ENCODE measurements at places on chromosomes 5 and 9.
A peak's percentile ranks its signal among the peaks of the same experiment; 100 is the strongest.

DNA sequence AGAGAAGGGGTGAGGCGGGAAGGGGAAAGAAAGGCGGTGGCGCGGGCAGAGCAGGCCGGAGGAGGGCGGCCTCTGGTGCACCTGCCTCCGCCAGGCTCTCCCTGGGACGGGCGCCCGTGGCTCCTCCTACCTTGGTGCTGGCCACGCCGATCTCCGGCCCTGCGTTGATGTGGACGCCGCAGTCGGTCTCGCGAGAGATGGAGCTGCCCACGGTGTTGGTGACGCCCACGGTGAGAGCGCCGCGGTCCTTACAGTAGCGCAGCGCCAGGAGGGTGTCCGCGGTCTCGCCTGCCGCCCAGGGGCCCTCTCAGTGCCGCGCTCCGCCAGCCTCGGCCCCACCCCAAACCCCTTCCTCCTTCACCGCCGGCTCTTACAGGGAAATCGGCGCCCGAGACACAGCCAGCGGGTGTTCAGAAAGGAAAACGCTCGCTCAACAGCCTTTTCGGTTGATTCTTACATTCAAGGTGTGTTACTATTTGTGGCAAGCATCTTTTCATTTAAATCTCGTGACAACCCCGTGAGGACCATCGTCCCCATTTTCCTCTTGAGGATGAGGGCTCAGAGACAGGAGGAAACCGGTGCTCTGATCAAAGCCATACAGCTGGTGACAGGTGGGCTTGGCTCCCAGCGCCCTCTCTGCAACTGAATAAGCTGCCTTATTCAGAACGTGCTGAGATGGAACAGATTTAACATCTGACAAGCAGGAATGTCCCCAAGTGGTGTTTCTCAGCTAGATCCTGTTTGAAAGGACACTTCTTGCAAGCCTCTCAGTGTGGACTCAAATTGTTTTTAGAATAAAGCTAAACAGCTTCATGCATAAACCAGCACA lies 22.0 kb upstream of the MAPK9 start:
- DNase-seq, result no peak

DNA sequence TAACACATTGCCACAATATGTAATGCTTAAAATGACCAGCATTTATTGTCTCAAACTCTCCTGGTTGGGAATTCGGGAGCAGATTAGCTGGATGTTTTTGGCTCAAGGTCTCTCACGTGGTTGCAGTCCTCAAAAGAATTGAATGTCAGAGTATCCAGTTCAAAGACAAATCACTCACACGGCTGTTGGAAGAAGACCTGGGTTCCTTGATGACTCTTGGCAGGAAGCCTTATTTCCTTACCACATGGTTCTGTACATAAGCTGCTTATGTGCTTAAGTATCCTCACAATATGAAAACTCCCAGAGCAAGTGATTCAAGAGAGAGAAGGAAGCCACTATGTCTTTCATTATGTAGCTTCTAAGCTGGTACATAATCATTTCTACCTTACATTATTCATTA lies 230.3 kb upstream of the PTPRD start:
- no peak for DNase-seq

- no peak for DNase-seq
Measured at GRCh38 chr9:89077519-89077918, 86.3 kb downstream of the S1PR3 start.

- no peak for DNase-seq
Measured at GRCh38 chr9:37951671-37952449, 47.9 kb upstream of the SLC25A51 start.

DNA sequence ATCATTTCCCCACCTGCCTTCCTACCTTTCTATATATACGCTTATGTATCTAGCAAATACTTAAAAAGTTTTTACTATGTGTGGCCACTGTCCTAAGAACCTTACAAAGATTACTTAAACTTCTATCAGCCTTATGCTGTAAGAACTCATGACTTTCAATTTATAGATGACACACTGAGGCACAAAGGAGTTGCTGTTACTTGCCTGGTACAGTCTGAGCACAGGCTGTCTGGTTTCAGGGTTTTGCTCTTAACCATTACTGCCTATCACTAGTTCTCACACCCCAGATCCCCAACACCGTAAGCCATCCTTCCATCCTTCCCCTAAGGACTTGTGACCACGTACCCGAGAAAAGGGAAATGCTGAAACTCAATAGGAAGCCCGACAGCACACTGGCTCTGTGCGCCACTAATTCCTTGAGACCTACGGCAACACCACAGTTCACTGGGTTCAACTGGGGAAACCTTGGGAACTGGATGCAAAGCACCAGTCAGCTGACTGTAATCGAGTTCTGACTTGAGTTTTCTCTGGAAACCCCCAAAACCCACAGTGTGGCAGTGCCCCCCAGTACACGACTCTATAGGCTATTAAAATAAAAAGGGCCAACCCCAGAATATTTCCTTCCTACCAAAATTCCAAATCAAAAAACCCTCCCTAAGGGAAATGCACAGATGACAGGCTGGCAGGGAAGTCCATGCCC lies 56.0 kb downstream of the AUH start:
- no peak for DNase-seq

DNA sequence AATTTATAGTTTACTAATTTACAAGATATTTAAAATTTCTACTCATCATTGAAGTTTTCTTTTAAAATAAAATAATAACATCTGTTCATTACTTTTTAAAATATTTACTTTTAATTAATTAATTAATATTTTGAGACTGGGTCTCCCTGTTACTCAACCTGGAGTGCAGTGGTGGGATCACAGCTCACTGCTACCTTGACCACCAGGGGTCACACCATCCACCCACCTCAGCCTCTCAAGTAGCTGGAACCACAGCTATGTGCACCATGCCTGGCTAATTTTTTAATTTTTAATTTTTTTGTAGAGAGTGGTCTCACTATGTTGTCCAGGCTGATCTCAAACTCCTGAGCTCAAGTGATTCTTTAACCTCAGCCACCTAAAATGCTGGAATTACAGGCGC lies 1013.6 kb downstream of the CDH9 start:
- DNase-seq, result no peak

DNA sequence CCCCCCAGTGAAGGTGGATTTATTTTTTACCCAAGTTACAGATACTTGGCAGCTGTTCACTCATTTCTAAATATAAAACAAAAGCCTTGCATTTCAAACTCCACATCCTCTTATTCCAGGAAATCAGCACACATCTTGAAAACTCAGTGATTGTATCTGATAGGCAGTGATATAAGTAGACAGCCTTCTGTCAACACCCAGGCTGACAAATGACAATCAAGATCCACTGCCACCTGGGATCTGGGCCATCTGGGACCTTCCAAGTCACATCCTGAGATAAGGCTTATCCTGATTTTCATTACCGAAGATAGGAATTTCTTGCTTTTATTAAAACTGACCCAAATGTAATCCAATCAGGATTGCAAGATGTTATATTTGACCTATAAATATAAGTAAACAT lies 201.3 kb upstream of the PUM3 start:
- DNase-seq, result no peak

DNA sequence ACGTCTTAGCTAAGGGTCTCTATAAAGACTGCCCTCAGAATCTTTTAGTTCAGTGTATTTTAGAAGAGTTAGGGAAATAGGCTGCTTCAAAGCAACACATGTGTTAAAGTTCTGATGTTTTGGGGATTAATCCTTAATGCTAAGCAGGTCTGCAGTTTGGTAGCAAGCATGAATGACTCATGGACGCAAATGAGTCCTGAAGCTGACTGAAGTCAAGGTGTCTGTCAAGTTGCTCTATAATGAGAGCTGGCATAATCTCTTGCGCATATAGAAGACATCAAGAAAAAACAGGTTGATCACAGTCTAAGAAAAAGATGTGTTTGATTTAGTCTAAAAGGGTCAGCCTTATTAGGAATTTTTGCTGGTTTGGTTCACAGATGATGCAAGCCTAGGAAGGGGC lies 630.1 kb downstream of the CDH12 start:
- no peak for DNase-seq

DNA sequence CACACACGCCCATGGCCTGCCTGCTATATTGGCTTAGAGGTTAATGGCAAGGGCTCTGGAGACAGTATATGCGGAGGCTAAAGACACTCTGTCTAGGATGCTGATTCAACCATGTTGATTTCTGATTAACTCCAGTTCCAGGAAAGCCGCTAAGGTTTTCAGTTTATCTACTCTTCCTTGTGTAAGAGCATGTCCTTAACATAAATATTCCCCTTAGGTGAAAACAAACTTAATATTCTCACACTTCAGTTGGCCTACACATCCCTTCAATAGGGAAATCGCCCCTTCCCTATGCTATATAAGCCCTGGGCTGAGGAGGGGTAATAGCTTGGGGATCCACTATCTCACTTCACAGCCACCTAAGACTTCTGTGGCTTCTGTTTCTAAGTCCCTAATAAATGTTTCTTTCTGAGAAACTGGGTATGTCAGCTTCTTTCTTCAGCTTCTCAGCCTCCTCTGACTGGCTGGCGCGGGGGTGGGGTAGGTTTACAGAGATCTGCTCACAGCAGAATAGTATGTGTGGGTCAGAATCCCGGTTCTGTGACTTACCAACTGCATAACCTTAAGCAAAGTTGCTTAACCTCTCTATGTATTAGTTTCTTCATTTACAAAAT lies 4.3 kb upstream of the GPX3 start:
- no peak for DNase-seq

- DNase-seq, result no peak
Measured at GRCh38 chr9:127693143-127693542, 13.6 kb upstream of the CFAP157 start.

- DNase-seq, result no peak
Measured at GRCh38 chr9:2414465-2414864, 207.1 kb upstream of the VLDLR start.

DNA sequence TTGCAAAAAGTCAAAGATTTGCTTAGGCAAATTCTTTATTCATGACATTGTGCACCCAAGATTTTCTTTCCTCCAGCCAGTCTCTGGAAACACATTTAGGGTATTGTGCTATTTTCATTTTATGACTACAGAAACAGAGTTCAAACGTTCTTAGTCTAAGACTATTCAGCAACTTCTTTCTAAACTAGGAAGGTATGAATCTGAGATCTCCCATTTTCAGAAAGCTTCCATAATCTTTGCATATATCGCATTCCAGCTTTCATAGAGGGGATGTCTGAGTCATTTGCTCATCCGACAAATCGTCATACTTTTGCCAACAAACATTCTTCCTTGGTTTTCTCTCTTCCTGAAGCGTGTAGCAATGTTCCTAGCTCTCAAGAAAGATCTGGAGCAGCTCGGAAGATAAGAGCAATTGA lies 1.6 kb upstream of the PAPPA start:
- DNase-seq, result no peak

DNA sequence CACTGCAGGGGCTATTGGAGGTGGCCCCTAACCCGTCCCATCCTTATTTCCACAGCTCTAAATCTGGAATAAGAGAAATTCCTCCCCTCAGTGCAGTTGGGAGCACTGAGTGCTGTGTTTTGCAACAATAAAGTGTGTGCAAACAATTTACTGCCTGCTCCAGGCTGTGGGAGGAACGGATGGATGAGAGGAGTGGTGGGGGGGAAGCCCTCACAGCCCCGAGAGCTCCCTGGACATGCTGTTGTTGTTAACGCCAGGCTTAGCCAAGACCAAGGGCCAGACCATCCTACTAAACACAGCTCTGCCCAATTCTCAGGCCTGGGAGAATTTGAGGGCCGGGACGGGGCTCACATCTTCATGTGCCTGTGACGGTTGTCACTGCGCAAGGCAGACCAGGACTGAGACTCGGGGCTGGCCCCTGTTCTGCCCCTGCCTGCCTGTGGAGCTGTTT lies 200.2 kb downstream of the DAB2IP start:
- peak; percentile 69 for DNase-seq

DNA sequence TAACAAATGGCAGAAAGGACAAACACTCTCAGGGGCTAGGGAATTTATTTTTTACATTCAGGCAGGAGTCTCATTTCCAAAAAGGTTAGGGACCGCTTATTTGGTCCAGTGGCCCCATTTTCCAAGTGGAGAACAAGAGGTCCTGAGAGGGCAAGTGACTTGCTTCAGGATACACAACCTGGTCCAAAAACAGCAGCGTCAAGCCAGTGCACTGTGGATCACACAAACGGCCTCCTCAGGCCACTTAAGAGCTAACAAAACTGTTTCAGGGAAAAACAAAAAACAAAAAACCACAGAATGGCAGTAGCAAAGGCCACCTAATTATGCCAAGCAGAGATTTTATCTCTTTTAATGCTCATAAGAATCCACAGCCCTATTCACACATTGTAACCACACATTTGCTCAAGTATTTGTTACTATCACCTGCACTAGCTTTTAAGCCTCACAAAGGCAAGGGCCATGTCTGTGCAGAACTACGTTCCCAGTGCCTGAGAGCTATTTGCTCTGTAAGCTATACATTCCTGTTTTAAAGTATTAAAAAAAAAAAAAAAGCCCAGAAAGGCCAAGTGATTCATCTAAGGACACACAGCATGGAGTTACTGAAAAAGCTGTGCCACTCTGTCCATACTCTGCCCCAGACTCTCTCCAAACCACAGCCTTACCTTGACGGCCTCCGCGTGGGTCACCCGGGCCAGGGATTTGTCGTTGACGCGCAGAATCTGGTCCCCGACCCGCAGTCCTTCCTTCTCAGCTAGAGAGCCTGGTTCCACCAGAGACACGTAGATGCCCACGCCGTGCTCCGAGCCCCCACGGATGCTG lies 1.5 kb downstream of the WHRN start:
- DNase-seq, result no peak

- DNase-seq, result no peak
Measured at GRCh38 chr5:9455826-9456434, 89.9 kb downstream of the SEMA5A start.

DNA sequence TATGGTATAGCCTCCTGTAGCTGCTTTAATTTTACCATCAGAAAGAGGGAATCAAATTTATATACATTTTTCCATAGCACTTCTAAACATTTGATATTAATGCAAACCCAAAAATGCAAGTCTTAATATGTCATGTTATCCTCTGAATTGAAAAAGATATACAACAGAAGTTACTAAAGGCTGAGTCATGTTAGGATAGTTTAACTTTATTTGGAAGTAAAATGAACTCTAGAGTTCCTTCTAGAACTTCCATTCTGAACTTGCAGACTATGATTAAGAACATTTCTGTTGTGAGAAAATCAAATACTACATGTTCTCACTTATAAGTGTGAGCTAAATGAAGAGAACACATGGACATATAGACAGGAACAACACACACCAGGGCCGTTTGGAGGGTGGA lies 317.3 kb upstream of the PRR16 start:
- no peak for DNase-seq

DNA sequence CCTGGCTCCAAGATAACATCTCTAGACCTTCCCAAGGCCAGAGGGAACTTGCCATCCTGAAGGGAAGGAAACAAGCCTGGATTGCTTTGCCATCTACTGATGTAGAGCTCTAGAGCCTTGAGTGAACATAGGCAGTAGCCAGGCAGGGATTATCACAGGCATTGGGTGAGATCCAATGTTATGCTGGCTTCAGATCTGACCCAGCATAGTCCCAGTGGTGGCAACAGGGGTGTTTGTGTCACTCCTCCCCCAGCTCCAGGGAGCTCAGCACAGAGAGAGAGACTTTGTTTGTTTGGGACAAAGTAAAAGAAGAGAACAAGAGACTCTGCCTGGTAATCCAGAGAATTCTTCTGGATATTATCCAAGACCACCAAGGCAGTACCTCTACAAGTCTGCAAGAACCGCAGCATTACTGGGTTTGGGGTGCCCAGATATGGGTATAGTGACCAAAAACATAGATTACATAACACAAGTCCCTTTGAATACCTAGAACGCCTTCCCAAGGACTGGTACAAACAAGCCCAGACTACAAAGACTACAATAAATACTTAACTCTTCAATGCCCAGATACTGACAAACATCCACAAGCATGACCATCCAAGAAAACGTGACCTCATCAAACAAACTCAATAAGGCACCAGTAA lies 137.6 kb upstream of the DAPK1 start:
- DNase-seq, result no peak

GRCh38 chr5:58582019-58582802 lies 664 bp upstream of the RAB3C start:
- DNase-seq, result no peak
